ENCODE measurements at places on chromosomes 11 and 22.
A peak's percentile ranks its signal among the peaks of the same experiment; 100 is the strongest.

DNA sequence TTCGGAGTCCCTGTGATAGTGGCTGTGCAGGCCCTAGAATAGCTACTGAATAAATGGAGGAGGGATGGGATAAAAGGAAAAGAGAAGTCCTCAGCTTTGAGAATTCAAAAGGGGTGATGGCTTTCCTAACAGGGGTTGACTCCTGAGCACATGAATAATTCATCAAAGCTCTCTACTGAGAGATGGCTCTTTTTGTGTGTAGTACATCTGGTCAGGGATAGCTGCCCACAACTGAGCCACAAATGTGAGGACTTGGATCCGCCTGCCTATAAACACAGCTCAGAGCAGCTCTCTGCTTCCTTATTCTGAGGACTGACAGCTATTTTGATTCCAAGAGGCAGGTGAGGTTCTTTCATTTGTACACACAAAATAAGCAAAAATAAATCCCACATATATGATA, 82.3 kb downstream of the USP35 start:
- DNase-seq: no peak

- no peak for DNase-seq
Measured at GRCh38 chr11:69587454-69588090, 53.4 kb upstream of the CCND1 start.

DNA sequence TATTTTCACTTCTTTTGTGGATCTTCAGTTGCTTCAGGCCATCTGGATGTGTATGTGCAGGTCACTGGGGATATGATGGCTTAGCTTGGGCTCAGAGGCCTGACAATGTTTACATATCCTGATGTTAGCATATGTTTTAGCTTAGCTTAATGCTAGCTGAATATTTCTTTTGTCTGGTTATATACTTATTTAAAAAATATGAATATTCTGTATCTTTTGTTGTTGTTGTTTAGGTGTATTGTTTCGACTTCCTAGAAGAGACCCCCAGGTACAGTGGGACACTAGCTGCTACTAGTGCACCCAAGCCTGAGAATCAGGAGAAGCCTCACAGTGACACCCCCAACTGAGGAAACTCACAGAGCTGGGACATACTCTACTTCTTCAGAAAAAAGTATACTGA, at the start of gene KDM4E:
Gene KDM4E, plus strand, starts transcription at position 301 of the 400 bp plus-strand sequence. CDS start 300 bp downstream, outside the sequence.
- DNase-seq: no peak

GRCh38 chr11:19861171-19861570, 148.5 kb downstream of the NAV2 start:
- DNase-seq: no peak

DNA sequence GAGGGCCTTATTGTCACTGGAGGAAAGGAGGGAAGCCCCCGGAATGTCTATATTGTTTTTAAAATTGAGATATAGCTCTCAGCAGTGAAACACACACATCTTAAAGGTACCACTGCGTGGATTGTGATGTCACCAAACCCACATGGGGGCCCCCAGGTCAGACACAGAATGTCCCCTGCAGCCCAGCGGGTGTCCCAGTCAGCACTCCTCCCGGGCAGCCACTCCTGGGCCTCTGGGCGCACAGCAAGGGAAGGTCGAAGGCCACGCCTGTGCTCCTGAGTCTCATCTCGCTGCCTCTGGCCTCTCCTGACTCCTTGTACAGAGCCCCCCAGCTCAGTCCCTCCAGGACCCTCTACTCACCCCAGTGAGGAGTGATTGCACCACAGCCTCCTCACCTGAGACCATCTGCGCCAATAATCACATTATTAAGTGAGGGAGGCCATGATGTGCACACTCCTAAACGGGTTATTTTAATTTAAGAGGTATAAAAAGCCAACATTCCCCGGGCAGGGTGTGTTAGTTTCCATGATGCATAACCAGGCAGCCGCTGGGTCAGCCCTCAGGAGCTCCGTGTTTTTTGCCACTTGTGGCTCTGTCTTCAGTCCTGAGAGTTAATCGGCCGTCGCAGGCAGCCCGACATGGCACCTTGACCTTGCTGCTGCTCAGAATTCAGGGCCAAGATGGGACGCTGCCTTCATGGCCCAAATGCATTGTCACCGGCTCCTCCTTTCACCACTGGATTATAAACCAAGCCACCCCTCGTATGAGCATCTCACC, 1089.3 kb downstream of the BRD1 start:
- DNase-seq: no peak

GRCh38 chr11:125766251-125766650, 12.4 kb downstream of the PATE2 start:
- no peak for DNase-seq

DNA sequence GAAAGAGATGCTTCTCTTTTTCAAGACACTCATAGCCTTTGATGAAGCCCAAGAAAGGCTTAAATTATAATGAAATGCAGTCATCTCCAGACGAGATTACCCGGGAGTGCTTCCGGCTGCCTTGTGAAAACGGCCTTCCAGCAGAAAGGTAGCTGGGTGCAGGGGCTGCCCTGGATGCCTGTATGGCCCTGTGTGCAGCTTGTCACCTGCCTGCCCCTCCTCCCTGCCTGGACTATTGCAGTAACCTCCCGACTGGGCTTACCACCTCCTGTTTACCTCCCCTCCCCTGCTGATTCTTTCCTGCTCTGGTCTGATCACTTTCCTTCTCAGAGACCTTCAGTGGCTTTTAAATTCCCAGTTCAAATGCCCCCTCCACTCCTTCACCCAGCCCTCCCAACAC, 126.4 kb upstream of the SYT13 start:
- no peak for DNase-seq

- DNase-seq: no peak
Measured at GRCh38 chr11:1772270-1773130, 8.8 kb upstream of the CTSD start.

- no peak for DNase-seq
Measured at GRCh38 chr22:20816559-20816958, 42.1 kb downstream of the PI4KA start.

- no peak for DNase-seq
Measured at GRCh38 chr11:9733212-9733611, 69.3 kb downstream of the SWAP70 start.

DNA sequence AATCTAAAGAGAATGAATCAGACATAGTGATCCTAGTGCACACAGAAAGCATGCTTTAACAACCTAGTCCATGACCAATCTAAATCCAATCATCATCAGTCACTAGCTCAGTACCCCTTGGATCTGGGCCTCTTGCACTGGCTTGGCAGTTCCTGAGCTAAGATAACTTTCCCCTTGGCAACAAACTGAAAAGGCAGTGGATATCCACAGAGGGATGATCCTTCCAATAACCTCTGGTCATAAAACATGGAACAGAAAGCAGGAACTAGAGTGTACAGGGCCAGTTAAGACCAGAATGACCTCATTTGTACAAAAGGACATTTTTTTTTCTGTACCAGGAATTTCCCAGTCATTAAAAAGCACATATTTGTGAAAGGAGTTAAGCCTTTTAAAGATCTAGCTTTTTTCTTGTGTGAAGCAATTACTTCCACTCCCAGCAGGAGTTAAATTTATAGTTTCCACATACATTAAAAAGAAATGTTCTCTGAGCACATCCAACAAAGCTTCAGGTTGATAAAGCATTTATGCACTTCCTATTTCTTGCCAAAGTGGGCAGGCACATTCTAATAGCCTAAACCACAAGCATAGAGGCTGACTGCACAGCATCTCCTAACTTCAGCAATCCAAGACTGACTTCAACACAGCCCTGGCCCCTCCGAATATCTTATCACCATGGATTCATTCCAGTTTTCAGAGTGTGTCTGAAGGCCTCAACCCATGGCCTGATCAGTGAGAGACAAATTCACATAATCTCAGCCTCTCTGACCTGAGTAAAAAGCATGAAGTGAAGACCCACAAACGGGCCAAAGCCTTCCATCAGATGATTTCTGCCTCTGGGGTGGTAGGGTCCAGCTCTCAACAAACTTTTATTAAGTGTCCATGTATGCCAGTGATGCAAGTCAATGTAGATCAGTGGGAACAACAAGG, 29.9 kb downstream of the GUCY1A2 start:
- DNase-seq: no peak

DNA sequence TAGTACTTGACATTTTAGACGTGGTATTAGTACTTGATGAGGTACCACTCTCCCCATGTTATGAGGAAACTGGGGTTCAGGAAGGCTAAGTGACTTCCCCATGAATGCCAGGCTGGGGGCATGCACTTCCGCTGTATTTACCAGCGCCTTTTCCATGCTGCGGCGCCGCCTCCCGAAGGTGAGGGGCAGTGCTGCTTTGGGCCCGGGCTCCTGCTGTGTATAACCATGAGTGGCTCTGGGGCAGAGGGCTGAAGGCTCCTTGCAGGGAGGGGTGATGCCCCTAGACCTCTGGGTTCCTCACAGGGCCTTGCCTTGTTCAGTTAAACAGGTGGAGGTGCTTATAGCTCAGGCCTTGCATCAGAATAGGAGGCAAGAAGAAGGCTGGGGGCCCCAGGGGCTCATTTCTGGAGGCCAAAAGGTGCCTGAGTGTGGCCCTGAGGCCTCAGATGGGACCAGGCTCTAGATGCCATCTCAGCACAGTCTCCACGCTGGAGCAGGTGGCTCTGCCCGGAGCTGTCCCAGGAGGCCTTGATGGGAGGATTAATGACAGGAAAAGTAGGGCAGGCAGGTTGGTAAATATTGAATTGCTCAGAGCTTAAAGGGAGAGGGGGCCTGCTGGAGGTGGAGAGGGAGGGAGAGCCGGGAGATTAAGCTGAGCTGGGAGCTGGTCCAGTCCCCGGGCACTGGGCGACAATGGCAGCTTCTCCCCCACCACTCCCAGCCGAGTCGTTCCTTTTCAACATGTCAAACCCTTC, 129.6 kb downstream of the CEP164 start:
- DNase-seq: no peak

DNA sequence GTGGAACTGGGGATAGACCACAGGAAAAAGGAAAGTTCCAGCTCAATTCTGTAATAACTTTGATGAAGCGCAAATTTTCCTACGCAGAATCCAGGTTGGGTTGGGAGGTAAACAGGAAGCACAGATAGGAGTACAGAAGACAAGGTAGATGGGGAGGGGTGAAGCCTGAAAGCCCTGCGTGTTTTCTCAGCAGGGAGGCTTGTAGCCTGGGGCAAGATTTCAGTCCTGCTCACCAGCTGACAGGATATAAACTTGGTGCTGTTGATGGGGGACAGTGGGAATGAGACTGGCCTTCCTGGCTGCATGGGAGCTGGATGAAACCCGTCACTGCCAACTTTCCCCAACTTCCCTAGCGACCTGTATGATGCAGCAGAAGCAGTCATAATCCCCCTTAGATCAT, 114.9 kb downstream of the ARHGAP32 start:
- no peak for DNase-seq

DNA sequence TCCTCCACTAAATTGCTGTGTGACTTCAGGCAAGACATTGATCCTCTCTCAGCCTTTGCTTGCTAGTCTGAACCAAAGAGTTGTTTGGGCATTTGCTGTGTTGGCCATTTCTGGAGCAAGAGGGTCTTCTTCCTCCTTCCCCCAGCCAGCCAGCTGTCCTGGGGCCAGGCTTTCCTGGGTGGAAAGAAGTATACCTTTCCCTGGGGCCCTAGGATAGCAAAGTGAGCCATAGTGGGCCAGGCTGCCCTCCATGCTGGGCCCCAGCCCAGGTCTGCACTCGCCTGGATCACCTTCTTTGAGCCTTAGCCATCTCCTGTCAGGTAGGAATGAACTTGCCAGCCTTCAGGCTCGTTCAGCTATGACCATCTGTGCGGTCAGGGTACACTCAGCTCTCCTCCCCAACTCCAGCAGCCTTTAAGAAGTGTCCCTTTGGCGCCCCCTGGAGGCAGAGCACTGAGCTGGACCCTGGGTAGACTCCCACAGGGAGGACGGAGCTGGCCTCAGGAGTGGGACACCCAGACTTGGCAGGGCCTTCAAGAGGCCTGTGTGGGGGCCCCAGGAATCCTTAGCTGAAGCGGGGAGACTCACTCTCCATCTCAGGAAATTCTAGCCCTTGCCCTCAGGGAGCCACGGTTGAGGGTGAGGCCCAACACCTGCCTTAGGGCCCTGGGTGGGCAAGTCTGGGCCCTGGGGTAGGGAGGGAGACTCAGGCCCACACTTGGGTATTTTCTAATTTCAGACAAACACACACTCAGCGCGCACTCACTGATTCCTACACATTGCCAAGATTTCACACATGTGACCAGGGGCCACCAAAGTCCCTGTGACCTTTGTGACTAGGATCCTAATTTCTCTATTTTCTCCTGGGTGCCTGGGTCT, 35.6 kb upstream of the TPBGL start:
- DNase-seq: peak; percentile 57

DNA sequence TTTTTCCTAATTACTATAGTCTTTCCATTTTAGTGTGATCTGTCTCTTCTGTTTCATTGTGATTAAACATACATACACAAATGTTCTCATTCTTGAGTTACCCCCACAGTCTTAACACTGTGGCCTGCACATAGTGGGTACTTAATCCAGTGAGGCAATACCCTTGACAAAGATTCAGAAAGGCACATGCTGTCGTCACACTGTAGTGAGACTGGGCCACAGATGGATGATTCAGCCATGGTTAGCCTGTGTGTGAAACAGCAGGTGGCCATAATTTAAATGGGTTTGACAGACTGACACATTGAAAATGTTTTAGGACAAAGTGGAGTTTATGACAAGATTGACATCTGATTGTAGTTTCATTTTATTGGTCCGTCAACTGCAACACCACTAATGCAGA, 313.1 kb downstream of the C11orf87 start:
- no peak for DNase-seq

DNA sequence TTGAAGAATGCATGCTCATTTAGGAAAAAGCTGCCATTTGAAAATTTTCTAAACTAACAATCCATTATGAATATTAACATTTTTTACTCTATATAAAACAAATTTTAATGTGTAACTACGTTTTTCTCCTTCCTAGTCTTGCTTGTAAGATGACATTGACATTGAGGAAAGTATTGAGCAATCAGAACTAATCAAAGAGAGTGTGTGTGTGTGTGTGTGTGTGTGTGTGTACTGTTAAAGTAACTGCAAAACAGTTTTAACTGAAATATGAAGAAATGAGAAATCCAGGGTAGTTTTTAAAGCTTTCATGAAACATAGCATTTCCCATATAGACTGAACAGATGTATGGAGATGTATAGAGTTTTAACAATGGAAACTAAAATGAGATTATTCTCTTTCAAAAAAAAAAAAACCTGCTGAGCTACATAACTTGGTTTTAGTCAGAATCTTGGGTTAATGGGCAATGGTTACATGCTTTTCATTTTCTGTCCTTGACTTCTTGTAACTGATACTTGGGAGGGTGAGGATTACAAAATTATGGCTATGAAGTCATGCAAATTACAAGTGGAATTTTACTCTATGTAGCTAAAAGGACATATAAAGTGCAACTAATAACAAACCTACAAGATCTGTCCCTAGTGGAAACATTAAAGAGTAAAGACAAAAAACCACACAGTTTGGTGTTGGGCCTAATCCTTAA, 2.0 kb downstream of the PDGFD start:
- DNase-seq: no peak

DNA sequence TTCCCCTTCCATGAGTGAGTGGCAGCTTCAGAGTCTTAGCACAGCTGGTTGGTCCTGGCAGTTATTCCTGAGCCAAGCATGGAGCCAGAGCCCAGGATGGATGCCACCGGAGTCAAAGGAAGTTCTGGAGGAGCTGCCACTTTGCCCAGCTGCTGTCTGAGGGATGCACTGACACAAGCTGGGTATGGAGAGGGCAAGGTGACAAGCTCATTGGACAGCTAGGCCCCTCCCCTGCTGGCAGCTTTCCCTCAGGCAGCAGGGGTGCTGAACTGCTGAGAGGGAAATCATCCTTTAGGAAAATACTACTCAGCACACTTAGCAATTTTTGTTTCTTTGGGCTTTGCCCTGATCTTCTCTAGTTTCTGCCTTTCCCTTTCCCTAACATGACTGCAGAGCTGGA, 99.3 kb upstream of the SESN3 start:
- no peak for DNase-seq

- no peak for DNase-seq
Measured at GRCh38 chr11:63534895-63535461, 1.6 kb upstream of the PLAAT4 start.

GRCh38 chr11:125569915-125570621, 791 bp downstream of the EI24 start:
- DNase-seq: no peak

Measured in stimulated activated CD4-positive, alpha-beta T cell treated with anti-CD3 and anti-CD28 coated beads, Interleukin-1b, Interleukin-23, amount 100 ng/mL, for 1 hour (primary cell).